Prostate gland (tissue), 2 donors: ENCODE measurements at places on chromosomes 12 and 14. TPM values are rescaled to one million over a fixed set of nuclear protein-coding genes. Genes with fewer than 3 reads are reported as not detected.

DNA sequence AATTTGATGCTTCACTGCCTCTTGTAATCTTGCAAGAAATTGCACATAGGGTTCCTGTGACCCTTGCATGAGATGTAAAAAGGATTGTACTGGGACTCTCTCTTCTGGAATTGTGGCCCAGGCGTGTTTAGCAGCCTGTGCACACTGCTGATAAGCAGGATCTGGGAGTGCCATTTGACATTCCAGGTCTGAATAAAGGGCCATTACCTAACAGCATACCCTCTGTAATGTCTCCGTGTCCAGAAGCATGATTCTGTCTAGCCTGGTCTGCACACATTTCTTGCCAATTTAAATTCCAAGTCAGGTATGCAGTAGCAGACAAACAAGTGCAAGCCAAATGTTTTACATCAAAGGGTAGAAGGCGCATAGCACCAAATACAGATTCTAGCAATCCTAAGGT is 18.1 kb upstream of the MAPKAPK5 start:
- DNase-seq = no peak

- no peak for DNase-seq
These were observed 1503.6 kb upstream of the TMEM132C start for GRCh38 chr12:126763359-126763758.

- DNase-seq = no peak
These were observed 744.9 kb upstream of the MGAT4C start for GRCh38 chr12:87001102-87001501.

The DNAI7 gene
- total RNA-seq = 3.8 TPM

GRCh38 chr12:19128485-19128884 is 1.0 kb upstream of the PLEKHA5 start:
- DNase-seq = no peak

DNA sequence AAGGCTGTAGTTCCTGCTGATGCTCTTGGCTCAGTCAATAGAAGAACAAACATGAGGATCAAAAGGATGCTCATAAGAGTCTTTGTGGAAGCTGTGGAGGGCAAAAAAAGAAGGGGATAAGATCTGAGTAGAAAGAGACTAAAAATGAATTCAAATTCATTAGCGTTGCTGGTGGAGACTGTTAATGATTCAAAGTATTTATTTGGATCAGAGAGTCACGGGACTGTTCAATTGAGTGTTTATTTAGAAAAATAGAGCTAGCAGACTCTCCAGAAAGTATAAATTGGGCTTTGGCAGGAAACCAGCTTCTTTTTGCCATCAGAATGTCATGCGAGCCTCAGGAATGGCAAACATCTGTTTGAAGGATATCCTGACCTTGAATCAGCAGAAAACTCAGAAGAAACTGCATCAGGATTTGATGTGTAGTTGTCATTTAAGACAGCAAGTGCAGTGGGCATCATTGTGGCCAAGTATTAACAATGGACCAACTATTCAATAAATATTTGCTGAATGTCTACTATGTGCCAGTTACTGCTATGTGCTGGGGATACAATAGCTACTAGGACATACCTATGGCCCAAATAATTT is 126.4 kb downstream of the TBC1D30 start:
- DNase-seq = no peak

The DIO2 gene
- 8.5 TPM for total RNA-seq

DNA sequence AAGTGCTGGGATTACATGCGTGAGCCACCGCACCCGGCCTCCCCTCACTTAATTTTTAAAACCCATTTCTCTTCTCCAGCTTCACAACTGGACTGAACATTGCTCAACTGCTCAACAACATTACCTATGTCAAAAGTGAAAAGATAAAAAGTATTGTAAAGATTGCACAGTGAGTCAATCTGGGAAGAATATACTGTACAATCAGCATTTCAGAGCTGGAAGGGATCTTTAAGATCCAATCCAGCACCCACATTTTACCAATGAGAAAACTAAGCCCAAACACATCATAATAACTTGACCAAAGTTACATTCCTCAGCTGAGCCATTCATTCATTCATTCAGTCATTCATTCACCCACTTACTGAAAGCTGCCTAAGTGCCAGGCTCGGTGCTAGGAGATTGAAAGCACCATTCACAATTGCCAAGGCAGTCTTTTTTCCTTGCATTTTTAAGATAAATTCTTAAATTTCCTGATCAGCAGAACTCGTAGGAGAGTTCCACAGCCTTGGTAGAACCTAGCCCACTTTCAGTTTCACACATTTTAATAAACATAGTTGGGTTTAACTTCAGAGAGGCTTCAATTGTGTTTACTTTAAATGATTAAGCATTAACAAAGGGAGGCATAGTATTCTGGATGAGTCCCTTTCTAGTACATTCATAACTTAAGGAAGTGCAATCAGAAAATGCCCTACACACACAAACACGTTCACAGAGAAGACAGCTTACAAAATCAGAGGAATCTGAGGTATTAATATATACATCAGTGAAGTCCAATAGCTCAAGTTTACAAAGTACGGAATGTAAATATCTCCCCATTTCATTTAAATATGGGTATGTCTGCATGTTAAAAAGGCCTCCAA is 3.0 kb downstream of the GALNT4 start:
- no peak for DNase-seq

DNA sequence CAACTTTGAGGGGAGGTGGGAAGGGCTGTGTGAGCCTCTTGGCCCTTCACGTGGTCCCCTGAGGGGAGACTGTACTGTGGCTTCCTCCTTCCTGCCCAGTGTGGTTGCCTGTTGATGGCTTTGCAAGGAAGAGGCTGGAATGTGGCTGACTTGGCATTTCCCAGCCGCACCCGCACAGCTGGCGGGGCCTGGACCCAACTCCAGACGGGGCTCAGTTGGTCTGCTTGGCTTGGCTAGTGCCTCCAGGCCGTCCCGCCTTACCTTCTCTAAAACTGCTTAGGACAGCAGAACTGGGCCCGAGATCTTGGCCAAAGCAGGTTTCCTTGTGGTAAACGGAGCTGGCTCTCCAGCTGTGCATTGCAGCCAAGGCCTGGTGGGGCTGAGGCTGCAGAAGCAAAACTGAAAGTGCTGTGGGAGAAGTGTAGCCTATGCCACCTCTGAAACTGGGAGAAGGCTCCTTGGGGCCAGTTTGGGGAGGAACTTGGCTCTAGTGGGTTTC is 139.5 kb downstream of the SMOC1 start:
- DNase-seq = peak; percentile 10

The RD3L gene
- total RNA-seq = not detected

- no peak for DNase-seq
These were observed at the start of gene KIF26A for GRCh38 chr14:104138098-104138717. Gene KIF26A, plus strand, starts transcription at chr14:104138587. Its CDS starts 136 bp downstream, at chr14:104138723.

- DNase-seq = no peak
These were observed 191.2 kb upstream of the GARIN2 start for GRCh38 chr14:66998013-66998412.

The SLC25A47 gene
- total RNA-seq = not detected

GRCh38 chr12:30286345-30286926 is 409.2 kb downstream of the IPO8 start:
- DNase-seq = no peak

GRCh38 chr12:2804393-2805142 is 7.9 kb upstream of the ITFG2 start:
- no peak for DNase-seq

The GPD1 gene
- 0.27 TPM for total RNA-seq

- no peak for DNase-seq
These were observed 1.6 kb upstream of the PRKAB1 start for GRCh38 chr12:119666226-119666795.
